ENCODE measurements at places on chromosomes 12 and 14. TPM values are rescaled to one million over a fixed set of nuclear protein-coding genes. Genes with fewer than 3 reads are reported as not detected.

The PTPRQ gene
- total RNA-seq, result 2.0 TPM

DNA sequence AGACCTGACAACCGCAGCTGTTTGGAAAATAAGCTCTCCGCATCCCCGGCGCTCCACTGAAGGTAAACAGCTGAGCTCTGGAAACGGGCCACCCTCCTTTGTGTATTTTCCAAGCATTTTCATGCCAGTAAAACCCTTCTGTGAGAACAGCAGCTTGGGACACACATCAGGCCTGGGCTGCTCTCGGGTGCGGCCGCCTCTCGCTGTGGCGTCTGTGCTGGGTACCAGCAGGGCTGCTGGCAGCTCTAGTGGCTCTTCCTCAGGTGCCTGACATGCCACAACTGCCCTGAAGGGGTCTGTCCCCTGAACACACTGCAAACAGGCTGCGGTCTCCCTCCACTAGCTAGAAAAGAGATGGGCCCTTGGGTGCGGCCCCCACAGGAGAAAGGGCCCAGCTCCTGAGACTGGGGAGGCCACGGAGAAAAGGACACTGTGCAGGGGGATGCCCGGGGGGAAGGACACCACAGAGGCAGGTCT, 96.3 kb downstream of the ITPK1 start:
- H3K27me3 ChIP-seq, result no peaks in the 10 kb centered on the region
- peak overlapping the region; percentile 90 for H3K27ac ChIP-seq
- peak overlapping the region; percentile 12 for H3K4me3 ChIP-seq
- H3K36me3 ChIP-seq, result no peaks in the 10 kb centered on the region
- H3K4me1 ChIP-seq, result peaks cover 73% of the 10 kb centered on the region

GRCh38 chr14:100426314-100426713, 103.2 kb downstream of the SLC25A47 start:
- no peaks in the 10 kb centered on the region for H3K36me3 ChIP-seq
- DNase-seq, result no peak
- H3K4me1 ChIP-seq, result peaks cover 10% of the 10 kb centered on the region
- H3K4me3 ChIP-seq, result no peak overlapping the region
- H3K27ac ChIP-seq, result no peak overlapping the region
- no peaks in the 10 kb centered on the region for H3K27me3 ChIP-seq

GRCh38 chr12:95548539-95549391, 2.5 kb downstream of the USP44 start:
- H3K4me1 ChIP-seq, result peaks cover 10% of the 10 kb centered on the region
- no peak for DNase-seq
- H3K36me3 ChIP-seq, result no peaks in the 10 kb centered on the region

DNA sequence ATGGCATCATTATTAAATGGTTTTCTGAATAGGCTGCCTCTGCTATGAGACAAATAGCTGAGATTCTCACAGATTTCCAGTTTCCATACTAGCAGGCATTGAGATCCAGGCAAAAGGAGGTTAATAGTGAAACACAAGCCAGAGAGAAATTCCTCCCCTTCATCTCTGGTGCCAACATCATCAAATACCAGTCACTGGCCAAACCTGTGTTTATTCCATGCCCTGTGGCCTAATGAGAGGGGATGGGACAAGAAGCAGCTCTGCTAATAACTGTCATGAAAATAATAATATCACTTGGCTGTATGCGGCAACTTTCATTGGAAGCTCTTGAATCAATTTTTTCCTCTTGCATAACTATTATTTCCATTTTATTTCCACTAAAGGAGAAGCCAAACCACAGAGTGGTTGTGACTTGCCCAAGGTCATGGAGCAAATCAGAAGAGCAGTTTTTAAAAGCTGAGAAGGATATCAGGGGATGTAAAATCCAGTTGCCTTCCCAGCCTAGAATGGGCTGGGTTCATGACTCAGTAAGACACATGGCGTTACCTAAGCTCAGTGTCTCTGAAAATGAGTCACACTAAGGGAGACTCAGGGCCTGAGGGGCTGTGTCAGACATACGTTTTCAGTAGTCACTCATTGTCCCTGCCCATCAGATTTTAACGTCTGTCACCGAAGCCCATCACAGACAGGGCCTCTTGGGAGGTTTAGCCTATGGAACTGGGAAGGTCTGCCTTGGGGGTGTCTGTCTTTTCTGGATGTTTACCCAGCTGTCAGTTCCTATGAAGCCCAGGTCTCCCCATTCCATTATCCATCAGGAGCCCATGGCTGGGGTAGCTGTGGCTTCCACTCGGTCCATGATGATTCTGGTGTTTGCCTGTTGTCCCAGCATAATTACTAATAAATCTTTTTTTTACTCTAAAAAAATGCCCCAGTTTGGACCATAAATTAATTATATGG, 208.8 kb upstream of the EEA1 start:
- H3K27me3 ChIP-seq, result no peaks in the 10 kb centered on the region
- no peak for DNase-seq
- H3K4me1 ChIP-seq, result peaks cover 43% of the 10 kb centered on the region
- H3K4me3 ChIP-seq, result no peak overlapping the region
- peak overlapping the region; percentile 74 for H3K27ac ChIP-seq

DNA sequence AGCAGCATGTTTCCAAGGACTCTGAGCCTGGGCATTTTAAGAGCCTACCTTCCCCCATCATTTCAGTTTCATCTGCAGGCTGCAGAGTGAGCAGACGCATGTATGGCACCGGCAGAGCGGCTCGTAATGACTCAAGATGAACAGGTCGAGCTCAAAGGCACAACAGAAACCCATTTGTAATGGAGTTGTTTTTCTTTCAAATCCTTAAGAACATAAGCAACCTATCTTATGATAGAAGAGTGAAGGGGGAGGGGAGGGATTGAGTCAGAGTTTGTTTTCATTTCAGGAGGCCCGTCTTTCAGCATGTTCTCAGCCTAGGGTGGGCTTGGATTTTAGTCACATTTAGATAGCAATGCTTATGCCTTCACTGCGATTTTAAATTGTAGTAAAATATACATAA, 54.9 kb upstream of the CISTR start:
- no peak for DNase-seq
- no peak overlapping the region for H3K27ac ChIP-seq
- no peaks in the 10 kb centered on the region for H3K4me1 ChIP-seq
- H3K36me3 ChIP-seq, result no peaks in the 10 kb centered on the region

DNA sequence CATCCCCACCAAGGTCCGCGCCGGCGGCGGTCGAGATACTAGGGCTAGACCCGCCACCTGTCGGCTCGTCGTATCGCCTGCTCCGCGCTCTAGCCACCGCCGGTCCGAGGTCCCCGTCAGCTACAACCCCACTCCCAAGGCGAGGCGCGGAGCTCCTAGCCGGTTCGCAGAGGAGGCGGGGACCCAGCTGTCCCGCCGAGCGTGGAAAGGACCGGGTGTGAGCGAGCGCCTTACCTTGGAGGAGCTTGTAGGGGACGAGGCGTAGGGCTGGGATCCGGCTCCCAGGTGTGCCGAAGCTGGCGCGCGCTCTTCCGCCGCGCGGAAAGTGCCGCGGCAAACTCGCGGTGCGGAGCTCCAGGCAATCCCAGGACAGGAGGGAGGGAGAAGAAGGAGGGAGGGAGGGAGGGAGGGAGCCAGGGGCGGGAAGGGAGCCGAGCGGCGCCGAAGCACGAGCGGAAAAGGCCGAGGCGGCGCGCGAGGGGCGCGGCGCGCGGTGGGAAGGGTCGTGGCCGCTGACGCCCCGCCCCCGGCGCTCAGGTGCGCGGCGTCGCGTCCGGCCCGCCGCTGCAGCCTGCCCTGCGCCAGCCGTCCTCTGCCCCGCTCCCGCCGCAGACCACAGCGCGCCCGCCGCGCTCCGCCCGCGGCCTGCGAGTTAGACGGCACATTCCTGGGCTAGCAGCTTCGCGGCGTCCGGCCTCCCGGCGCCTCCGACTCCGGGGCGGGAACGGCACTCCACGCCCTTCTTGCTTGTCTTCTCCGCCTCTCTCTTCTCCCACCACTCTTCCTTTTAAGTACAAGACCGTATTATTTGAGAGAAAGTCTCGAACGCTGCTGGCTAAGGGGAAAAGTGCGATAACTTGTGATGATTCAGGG, at the start of gene PAWR:
TSS of gene PAWR (minus strand) at position 327 of the 873 bp plus-strand sequence. CDS start 720 bp downstream, outside the sequence.
- no peaks in the 10 kb centered on the region for H3K36me3 ChIP-seq
- H3K27ac ChIP-seq, result peak within 1 kb of the TSS; percentile 93
- H3K27me3 ChIP-seq, result no peaks in the 10 kb centered on the region
- peaks cover 42% of the 10 kb centered on the region for H3K4me1 ChIP-seq

The GYS2 gene
- total RNA-seq, result not detected

DNA sequence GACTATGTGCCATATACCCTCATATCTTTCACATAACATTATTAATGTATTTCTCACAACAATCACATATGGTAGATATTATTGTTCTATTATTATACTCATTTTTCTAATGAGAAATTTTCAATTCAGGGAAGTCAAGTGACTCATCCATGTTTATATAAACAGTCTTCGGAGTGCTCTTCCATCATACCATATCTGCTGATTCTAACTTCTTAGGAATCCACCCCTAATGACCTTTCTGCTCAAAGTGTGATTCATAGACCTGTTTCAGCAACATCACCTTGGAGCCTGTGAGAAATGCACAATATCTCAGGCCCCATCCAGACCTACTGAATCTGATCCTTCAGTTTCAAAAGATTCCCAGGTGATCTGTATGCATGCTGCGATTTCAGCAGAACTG, 39.8 kb upstream of the OVCH1 start:
- H3K36me3 ChIP-seq, result peaks cover 12% of the 10 kb centered on the region
- no peak overlapping the region for H3K4me3 ChIP-seq
- H3K4me1 ChIP-seq, result peaks cover 10% of the 10 kb centered on the region

The NUP37 gene
- total RNA-seq, result 23.3 TPM

- peak overlapping the region; percentile 20 for H3K27ac ChIP-seq
- H3K4me3 ChIP-seq, result no peak overlapping the region
- no peaks in the 10 kb centered on the region for H3K27me3 ChIP-seq
- H3K36me3 ChIP-seq, result no peaks in the 10 kb centered on the region
- H3K4me1 ChIP-seq, result peaks cover 73% of the 10 kb centered on the region
- no peak for DNase-seq
These were observed 239.8 kb downstream of the CACNA1C start for GRCh38 chr12:2292560-2292959.

GRCh38 chr12:15545334-15545733, 223.0 kb downstream of the PTPRO start:
- no peaks in the 10 kb centered on the region for H3K36me3 ChIP-seq
- peaks cover 6% of the 10 kb centered on the region for H3K4me1 ChIP-seq
- H3K27ac ChIP-seq, result no peak overlapping the region

DNA sequence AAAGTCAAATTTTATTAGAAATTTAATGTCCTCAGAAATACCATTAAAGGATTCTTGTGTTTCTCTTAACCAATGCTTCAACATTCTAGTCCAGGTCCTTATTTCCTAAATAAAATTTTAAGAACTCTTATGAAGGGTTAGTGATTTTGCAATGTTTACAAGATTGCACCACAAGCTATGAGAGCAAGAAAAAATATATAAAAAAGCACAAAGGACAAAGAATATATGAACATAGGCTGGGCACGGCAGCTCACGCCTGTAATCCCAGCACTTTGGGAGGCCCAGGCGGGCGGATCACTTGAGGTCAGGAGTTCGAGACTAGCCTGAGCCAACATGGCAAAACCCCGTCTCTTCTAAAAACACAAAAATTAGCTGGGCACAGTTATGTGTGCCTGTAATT, 7.7 kb downstream of the RACGAP1 start:
- no peaks in the 10 kb centered on the region for H3K27me3 ChIP-seq
- H3K4me3 ChIP-seq, result no peak overlapping the region
- DNase-seq, result no peak
- peak overlapping the region; percentile 67 for H3K27ac ChIP-seq
- peaks cover 4% of the 10 kb centered on the region for H3K36me3 ChIP-seq

- no peak overlapping the region for H3K27ac ChIP-seq
- H3K4me1 ChIP-seq, result no peaks in the 10 kb centered on the region
- H3K27me3 ChIP-seq, result no peaks in the 10 kb centered on the region
- H3K36me3 ChIP-seq, result no peaks in the 10 kb centered on the region
These were observed 317.5 kb upstream of the RTL1 start for GRCh38 chr14:101220921-101221510.

DNA sequence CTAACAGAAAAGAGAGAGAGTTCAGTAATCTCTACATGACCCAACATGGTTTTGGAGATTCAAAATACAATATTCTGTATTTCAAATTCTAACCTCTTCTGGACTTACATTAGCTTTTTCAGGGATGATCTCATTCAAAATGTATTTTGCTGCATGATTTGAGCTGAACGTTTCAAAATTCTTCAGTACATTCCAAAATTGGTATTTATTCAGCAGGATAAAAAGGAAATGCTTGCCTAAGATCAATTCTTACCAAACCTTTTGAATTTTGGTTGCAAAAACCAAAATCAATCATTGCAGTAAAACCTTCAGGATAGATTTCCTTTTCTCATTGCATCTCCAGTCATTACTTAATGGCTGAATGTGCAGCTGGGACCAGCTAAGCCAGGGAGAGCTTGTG, 1761.3 kb upstream of the SEL1L start:
- DNase-seq, result no peak
- H3K4me3 ChIP-seq, result no peak overlapping the region
- H3K36me3 ChIP-seq, result no peaks in the 10 kb centered on the region
- H3K27me3 ChIP-seq, result no peaks in the 10 kb centered on the region
- H3K27ac ChIP-seq, result no peak overlapping the region

DNA sequence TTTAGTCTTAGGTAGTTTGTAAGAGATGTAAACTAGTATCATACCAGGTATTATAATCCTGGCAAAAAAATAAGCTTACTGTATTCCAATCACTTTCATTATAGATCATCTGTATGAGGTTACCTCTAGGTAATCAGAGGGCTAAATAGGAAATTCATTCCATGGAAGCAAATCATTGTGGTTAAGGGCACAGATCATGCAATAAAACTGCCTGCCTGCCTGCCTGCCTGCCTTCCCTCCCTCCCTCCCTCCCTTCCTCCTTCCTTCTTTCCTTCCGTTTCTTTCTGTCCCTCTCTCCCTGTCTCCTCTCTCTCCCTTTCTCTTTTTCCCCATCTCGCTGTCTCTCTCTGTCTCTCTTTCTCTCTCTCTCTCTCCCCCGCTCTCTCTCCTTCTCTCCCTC, 3.2 kb upstream of the CLEC9A start:
- no peaks in the 10 kb centered on the region for H3K36me3 ChIP-seq
- no peaks in the 10 kb centered on the region for H3K27me3 ChIP-seq
- H3K4me3 ChIP-seq, result no peak overlapping the region
- H3K4me1 ChIP-seq, result no peaks in the 10 kb centered on the region
- no peak for DNase-seq

- no peaks in the 10 kb centered on the region for H3K4me1 ChIP-seq
- no peak overlapping the region for H3K4me3 ChIP-seq
- no peaks in the 10 kb centered on the region for H3K36me3 ChIP-seq
- H3K27me3 ChIP-seq, result peaks cover 4% of the 10 kb centered on the region
- DNase-seq, result no peak
- H3K27ac ChIP-seq, result no peak overlapping the region
These were observed 45.4 kb downstream of the RPH3A start for GRCh38 chr12:112836736-112837628.

GRCh38 chr14:96888593-96888992, 91.4 kb downstream of the VRK1 start:
- H3K36me3 ChIP-seq, result no peaks in the 10 kb centered on the region
- H3K27me3 ChIP-seq, result no peaks in the 10 kb centered on the region
- H3K4me3 ChIP-seq, result no peak overlapping the region
- no peak for DNase-seq

DNA sequence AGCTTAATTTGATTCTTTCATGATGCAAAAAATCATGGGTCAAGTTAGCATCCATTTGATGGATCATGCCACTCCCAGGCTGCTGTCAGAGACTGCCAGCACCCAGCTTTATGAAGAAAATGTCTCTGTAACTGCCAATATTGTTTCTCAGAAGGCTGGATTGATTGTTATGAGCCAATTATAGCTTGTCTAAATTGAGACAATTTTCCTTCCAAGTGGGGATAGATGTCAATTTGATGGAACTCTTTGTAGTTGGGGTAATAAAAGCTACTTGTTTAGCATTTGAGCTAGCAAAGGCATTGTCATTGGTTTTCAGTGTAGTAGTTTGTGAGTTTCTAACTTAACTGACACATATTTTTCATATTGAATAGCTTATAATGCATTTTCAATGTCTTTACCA, 82.1 kb upstream of the DACT1 start:
- no peak overlapping the region for H3K4me3 ChIP-seq
- H3K4me1 ChIP-seq, result no peaks in the 10 kb centered on the region
- DNase-seq, result no peak
- no peaks in the 10 kb centered on the region for H3K36me3 ChIP-seq
- no peaks in the 10 kb centered on the region for H3K27me3 ChIP-seq

The ITGB7 gene
- total RNA-seq, result 1.8 TPM

The TROAP gene
- total RNA-seq, result 0.80 TPM

Data from esophagus muscularis mucosa (tissue), 4 donors.